Naive thymus-derived CD4-positive, alpha-beta T cell (primary cell): ENCODE measurements at places on chromosomes 6 and 20. TPM values are rescaled to one million over a fixed set of nuclear protein-coding genes. Genes with fewer than 3 reads are reported as not detected.

GRCh38 chr6:8075185-8075584, 11.0 kb upstream of the BLOC1S5 start:
- H3K4me1 ChIP-seq, result no peaks in the 10 kb centered on the region
- H3K27me3 ChIP-seq, result no peaks in the 10 kb centered on the region
- no peak overlapping the region for H3K27ac ChIP-seq

The PDYN gene
- not detected in 2 replicates for total RNA-seq

The SERAC1 gene
- 2.5 TPM for total RNA-seq

DNA sequence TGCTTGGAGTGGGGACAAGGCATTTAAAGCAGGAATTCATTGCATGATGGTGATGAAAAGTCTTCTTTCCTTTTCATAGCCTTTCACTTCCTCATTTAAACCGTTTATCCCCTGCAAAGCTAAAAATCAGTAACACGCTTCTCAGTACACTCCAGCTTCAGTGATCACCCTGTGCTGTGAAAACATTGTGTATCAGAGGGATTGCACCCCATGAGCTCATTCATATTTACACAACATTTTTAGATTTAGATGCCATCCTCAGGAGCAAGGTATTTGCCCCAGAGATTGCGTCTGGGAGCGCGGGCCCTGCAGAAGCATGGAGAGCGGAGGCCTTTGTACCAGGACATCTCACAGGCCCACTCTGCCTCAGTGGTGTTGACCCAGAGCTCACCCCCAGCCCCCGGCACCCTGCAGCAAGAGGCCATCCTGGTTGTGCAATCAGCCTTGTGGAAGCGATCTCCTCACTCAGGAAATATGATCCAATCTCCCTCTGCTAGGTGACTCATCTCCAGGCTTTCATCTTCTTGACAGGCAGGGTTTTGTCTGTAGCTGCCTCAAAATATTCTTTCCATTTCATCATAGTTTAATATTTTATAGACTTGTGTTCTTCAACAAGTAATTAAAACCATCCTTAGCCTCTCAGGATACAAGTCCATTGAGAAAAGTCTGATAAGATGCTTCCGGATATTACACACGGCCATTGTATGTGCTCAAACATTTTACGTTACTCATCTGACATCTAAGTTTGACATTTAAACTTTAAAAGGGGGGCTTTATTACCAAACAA, 38.9 kb upstream of the THBS2 start:
- DNase-seq, result no peak
- no peak overlapping the region for H3K27ac ChIP-seq
- no peak overlapping the region for H3K4me3 ChIP-seq
- no peaks in the 10 kb centered on the region for H3K27me3 ChIP-seq
- H3K4me1 ChIP-seq, result no peaks in the 10 kb centered on the region

The GPR31 gene
- not detected for total RNA-seq

DNA sequence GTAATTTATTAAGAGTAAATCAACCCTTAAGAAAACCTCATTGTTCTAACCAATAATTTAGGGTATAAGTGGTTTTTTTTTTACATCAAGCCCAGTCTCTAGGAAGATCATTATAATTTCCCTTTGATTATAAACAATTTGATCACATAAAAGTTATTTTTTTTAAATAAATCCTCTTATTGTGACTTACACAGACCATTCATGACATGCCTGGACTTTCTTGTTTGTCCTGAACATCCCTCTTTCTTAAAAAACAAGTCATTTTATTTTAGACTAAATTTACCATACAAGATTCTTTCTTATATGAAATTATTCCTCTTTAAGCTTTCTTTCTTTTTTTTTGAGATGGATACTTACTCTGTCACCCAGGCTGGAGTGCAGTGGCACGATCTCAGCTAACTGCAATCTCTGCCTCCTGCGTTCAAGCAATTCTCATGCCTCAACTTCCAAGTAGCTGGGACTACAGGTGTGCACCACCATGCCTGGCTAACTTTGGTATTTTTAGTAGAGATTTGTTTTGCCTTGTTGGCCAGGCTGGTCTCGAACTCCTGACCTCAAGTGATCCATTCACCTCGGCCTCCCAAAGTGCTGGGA, 53.6 kb upstream of the AGPAT4 start:
- H3K27me3 ChIP-seq, result no peaks in the 10 kb centered on the region
- no peaks in the 10 kb centered on the region for H3K36me3 ChIP-seq

- no peaks in the 10 kb centered on the region for H3K36me3 ChIP-seq
- no peak for DNase-seq
- no peaks in the 10 kb centered on the region for H3K4me1 ChIP-seq
- no peaks in the 10 kb centered on the region for H3K27me3 ChIP-seq
- no peak overlapping the region for H3K27ac ChIP-seq
Observed at GRCh38 chr6:135955099-135955498, 103.6 kb downstream of the PDE7B start.

GRCh38 chr6:159056003-159056402, 11.2 kb upstream of the TAGAP start:
- DNase-seq, result no peak
- peak overlapping the region; percentile 55 for H3K27ac ChIP-seq

GRCh38 chr6:160355001-160355400, 6.8 kb downstream of the SLC22A3 start:
- no peaks in the 10 kb centered on the region for H3K36me3 ChIP-seq
- H3K4me1 ChIP-seq, result no peaks in the 10 kb centered on the region
- DNase-seq, result no peak
- no peak overlapping the region for H3K27ac ChIP-seq

The FNDC11 gene
- total RNA-seq, result 0.32 TPM

GRCh38 chr6:48747040-48747439, 636.0 kb upstream of the PTCHD4 start:
- no peak overlapping the region for H3K4me3 ChIP-seq
- no peak for DNase-seq
- no peak overlapping the region for H3K27ac ChIP-seq
- no peaks in the 10 kb centered on the region for H3K36me3 ChIP-seq
- H3K27me3 ChIP-seq, result no peaks in the 10 kb centered on the region
- H3K4me1 ChIP-seq, result no peaks in the 10 kb centered on the region

DNA sequence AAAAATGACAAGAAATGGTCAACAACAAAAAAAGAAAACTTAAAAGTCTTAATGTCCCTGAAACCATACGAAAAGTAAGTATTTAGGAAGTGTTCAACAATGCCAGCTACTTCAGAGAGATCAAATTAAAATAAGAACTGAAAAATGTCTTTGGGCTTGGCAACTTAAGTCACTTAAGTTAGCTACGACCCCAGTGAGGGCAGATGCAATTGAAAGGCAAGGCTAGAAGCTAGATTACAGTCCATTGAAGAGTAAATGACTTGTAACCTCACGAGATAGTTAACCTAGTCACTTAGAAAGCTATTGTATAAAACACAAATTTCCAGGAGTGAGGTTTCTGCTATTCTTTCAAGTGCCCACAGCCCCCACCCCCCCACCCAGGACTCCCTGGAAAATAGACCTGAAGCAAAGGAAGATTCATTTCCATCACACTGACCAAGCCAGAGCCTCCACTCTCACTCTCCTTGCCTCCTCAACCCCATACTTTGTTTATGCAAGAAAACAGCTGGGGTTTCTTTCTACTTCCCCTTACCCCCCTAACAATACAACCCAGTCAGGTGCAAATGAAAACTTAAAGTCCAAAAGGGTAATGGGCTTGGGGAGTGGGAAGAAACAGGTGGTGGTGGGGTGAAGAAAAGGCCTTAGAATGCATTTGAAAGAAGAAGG, 14.6 kb downstream of the RTN4IP1 start:
- no peak overlapping the region for H3K4me3 ChIP-seq
- no peak for DNase-seq
- no peaks in the 10 kb centered on the region for H3K36me3 ChIP-seq
- no peaks in the 10 kb centered on the region for H3K4me1 ChIP-seq
- no peak overlapping the region for H3K27ac ChIP-seq
- no peaks in the 10 kb centered on the region for H3K27me3 ChIP-seq

DNA sequence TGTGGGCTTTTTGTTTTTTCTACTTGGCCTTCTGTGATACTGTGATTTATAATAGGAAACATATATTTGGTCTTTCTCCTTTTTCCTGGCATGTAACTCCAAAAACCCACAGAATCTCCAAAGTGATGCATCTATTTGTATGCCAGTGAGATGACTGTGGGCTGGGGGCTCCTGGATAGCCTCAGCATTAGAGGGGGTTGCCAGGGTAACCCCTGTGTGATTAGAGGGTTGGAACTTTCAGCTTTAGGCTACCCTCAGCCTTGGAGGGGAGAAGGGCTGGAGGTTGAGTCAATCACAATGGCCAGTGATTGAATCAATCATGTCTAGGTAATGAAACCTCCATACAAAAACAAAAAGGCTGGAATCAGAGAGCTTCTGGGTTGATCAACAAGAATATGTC, 10.6 kb upstream of the SFT2D1 start:
- no peak overlapping the region for H3K4me3 ChIP-seq
- no peaks in the 10 kb centered on the region for H3K27me3 ChIP-seq
- no peaks in the 10 kb centered on the region for H3K4me1 ChIP-seq
- DNase-seq, result no peak
- H3K27ac ChIP-seq, result no peak overlapping the region

GRCh38 chr6:139577124-139577762, 202.8 kb upstream of the CITED2 start:
- no peaks in the 10 kb centered on the region for H3K36me3 ChIP-seq

GRCh38 chr6:15143086-15143485, 102.8 kb upstream of the JARID2 start:
- H3K27ac ChIP-seq, result no peak overlapping the region
- H3K4me3 ChIP-seq, result no peak overlapping the region
- no peaks in the 10 kb centered on the region for H3K27me3 ChIP-seq
- no peak for DNase-seq
- no peaks in the 10 kb centered on the region for H3K4me1 ChIP-seq

DNA sequence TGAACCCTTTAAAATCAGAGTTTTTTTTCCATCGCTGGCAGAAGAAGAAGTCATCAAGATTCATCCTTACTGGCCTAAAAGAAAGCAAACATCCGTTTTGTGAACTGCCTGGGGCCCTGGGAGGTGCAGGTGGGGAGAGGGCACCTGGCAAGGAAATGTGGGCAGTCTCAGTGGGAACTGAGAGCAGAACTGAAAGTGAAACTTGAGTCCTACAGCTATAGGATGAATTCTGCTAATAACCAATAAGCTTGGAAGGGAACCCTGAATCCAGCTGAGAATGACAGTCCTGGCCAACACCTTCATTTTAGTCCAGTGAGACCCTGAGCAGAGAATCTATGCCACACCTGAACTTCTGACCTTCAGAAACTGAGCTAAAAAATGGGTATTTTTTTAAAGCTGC, 130.1 kb upstream of the ASCC3 start:
- H3K36me3 ChIP-seq, result no peaks in the 10 kb centered on the region
- peak overlapping the region; percentile 18 for H3K27ac ChIP-seq
- no peaks in the 10 kb centered on the region for H3K27me3 ChIP-seq

- no peak for DNase-seq
- H3K27ac ChIP-seq, result no peak overlapping the region
- H3K36me3 ChIP-seq, result no peaks in the 10 kb centered on the region
Observed at GRCh38 chr6:139361211-139361610, 13.2 kb downstream of the CITED2 start.

DNA sequence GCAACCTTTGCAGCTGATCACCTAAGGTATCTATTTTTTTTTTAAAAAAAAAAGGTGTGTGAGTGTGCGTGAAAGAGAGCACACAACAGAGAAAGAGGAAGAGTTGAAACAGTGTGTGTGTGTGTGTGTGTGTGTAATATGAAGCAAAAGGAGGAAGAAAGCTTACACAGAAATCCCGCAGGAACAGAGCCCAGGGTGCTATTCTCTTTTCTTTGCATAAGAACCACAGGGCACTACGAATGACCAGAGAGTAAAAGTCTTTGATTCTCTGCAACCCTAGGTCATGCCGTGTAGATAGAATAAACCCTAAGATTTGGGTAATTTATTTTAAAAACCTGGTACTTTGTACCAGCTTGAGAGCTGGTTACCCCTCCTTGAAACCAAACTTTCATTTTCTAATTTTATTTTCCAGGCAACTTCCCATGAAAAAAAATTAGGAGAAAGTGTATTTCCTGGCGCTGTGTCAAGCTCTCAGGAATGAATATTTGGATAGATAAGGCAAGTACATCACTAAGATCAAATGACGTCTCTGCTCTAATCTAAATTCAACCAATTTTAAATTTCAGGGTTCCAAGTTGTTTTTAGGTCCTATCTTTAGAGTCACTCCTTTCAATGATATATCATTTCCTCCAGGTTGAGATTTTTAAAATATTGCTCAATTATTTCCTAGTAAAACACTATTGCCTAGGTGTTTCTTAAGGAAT, 47.9 kb upstream of the ID4 start:
- no peak overlapping the region for H3K4me3 ChIP-seq
- no peak overlapping the region for H3K27ac ChIP-seq
- H3K4me1 ChIP-seq, result no peaks in the 10 kb centered on the region
- no peaks in the 10 kb centered on the region for H3K36me3 ChIP-seq
- no peaks in the 10 kb centered on the region for H3K27me3 ChIP-seq
